Colonic mucosa (tissue), 4 donors: ENCODE measurements at places on chromosomes 2 and 18. TPM values are rescaled to one million over a fixed set of nuclear protein-coding genes. Genes with fewer than 3 reads are reported as not detected.
A peak's percentile ranks its signal among the peaks of the same experiment; 100 is the strongest.

Gene CYP27A1
- total RNA-seq, result 21.7 TPM

DNA sequence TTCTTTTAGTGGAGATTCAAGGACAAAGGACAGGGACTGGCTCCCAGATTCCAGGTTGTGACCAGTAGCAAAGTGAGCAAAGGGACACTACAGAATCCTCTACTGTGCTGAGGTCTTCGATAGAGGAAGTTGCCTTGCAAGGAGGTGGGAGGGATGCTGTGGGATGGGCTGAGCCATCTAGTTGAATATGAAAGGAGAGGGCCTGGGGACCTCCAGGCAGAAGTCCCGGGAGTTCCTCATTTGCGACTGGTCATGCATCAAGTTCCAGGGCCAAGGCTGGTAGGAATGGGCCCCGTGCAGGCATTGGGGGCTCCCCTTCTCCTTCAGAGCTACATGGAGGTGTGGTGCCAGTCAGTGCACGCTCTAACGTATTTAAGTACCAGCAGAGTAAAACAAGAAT is 12.6 kb upstream of the PROM2 start:
- no peaks in the 10 kb centered on the region for H3K27me3 ChIP-seq
- DNase-seq, result no peak
- H3K27ac ChIP-seq, result no peak overlapping the region
- H3K4me3 ChIP-seq, result no peak overlapping the region
- no peaks in the 10 kb centered on the region for H3K4me1 ChIP-seq

Gene CCDC121
- 2.8 TPM for total RNA-seq

GRCh38 chr18:12001421-12001820 is 20.1 kb downstream of the IMPA2 start:
- peaks cover 19% of the 10 kb centered on the region for H3K4me1 ChIP-seq
- H3K27ac ChIP-seq, result peak overlapping the region; percentile 85
- H3K4me3 ChIP-seq, result no peak overlapping the region
- no peak for DNase-seq

DNA sequence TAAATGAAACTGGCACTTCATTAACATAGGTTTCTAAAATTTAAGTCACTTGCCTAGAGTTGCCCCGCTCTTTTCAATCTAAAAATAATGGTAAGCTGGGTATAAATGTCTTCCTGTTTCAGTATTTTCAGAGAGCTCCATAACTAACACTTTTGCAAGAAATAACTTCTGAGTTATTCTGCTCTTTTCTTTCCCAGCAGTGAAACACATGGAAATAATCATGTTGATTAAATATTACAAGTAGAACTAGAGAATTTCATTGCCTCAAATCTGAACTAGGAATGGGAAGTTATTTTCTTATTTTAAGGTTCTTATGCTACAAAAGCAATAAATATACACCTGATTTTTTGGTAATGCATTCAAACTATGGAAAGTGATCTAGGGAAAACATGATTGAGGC is 257.4 kb downstream of the IKZF2 start:
- no peak for DNase-seq
- H3K27ac ChIP-seq, result no peak overlapping the region
- H3K36me3 ChIP-seq, result no peaks in the 10 kb centered on the region
- no peaks in the 10 kb centered on the region for H3K4me1 ChIP-seq

DNA sequence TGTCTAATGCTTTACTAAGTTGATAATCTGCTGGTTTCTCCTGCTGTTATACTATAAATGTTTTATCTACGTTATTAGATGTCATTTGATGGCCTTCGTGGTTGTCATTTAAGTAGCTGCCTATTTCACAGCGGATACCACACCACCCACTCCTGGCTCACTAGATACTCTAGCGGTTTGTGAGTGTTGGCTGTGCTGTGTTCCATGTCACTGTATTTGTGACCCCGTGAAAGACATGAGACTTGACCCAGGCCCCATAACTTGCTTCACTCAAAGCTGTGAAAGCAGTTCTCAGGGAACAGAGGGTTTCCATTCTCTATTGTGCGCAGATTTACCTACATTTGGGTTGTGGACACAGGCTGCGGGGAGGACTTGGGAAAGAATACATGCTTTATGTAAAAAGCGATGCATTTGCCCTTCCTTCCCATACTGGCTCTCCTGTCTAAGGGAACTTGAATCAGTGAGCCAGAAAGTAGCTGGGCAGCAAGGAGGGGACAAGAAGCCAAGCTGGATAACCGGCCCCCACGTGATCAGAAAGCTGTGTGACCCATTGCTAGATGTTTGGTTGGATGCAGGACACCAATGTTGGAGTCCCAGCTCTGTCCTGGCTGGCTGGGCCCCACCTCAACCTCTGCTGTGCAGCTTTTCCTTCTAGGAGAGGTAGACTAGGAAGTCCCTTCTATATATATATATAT is 52.2 kb downstream of the PLB1 start:
- H3K36me3 ChIP-seq, result no peaks in the 10 kb centered on the region
- H3K27me3 ChIP-seq, result no peaks in the 10 kb centered on the region
- H3K4me1 ChIP-seq, result peaks cover 3% of the 10 kb centered on the region
- no peak overlapping the region for H3K27ac ChIP-seq

DNA sequence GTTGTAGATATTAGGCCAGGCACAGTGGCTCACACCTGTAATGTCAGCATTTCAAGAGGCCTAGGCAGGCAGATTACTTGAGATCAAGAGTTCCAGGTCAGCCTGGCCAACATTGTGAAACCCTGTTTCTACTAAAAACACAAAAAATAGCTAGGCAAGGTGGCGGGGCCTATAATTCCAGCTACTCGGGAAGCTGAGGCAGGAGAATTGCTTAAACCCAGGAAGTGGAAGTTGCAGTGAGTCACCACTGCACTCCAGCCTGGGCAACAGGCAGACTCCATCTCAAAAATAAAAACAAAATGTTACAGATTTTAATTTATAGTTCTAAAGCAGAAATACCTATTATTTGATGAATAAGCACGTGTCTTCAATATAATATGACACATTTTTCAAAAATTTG is 65.6 kb upstream of the UBXN4 start:
- no peak overlapping the region for H3K27ac ChIP-seq
- DNase-seq, result no peak
- H3K27me3 ChIP-seq, result no peaks in the 10 kb centered on the region
- H3K4me3 ChIP-seq, result no peak overlapping the region
- H3K36me3 ChIP-seq, result no peaks in the 10 kb centered on the region
- H3K4me1 ChIP-seq, result no peaks in the 10 kb centered on the region

Gene ACMSD
- total RNA-seq, result not detected
